ENCODE measurements at places on chromosomes 1 and 21.
A peak's percentile ranks its signal among the peaks of the same experiment; 100 is the strongest.

- DNase-seq = no peak
These were observed 27.1 kb upstream of the TGFBR3 start for GRCh38 chr1:91913018-91913417.

- DNase-seq = no peak
These were observed 5.1 kb downstream of the ST6GALNAC3 start for GRCh38 chr1:76079475-76080227.

DNA sequence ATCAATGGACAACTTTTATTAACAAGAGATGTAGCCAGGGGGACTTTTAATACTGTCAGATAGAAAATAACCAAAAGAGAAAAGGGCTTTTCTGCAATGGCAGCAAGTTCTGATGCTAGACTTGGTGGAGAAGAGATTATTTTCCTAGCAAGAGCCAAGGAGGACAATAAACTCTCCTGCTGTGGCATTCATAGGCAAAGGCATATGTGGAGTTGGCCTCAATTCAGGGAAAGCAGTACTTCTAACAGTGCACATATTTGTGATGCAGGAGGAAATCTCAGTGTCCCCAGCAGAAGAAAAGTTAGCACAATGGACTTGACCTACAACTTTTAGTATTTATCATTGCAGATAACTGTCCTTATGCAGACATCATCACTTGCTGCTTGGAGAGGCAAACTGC is 75.1 kb upstream of the GRIK1 start:
- DNase-seq = no peak

DNA sequence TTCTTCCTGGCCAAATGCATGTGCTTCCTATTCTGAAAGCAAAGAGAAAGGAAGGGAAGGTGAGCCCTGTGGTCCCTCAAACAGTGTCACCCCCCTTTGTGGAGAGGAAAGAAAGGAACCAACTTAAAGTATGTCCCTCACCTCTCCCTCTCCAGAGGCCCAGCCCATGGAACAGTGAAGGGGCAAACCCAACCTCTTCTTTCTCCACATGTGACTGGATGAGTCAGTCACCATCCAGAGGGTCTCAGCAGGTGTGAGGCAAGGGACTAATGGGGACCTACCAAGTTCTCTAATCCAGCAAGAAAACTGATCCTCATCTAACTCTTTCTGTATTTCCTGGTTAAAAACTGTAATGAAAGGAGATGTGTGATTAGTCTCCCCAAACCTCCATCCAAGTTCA is 145.7 kb downstream of the EDEM3 start:
- no peak for DNase-seq

- DNase-seq = no peak
These were observed 20.4 kb upstream of the LBR start for GRCh38 chr1:225448146-225448805.

GRCh38 chr21:34531399-34531798 is 19.4 kb upstream of the KCNE1 start:
- no peak for DNase-seq

DNA sequence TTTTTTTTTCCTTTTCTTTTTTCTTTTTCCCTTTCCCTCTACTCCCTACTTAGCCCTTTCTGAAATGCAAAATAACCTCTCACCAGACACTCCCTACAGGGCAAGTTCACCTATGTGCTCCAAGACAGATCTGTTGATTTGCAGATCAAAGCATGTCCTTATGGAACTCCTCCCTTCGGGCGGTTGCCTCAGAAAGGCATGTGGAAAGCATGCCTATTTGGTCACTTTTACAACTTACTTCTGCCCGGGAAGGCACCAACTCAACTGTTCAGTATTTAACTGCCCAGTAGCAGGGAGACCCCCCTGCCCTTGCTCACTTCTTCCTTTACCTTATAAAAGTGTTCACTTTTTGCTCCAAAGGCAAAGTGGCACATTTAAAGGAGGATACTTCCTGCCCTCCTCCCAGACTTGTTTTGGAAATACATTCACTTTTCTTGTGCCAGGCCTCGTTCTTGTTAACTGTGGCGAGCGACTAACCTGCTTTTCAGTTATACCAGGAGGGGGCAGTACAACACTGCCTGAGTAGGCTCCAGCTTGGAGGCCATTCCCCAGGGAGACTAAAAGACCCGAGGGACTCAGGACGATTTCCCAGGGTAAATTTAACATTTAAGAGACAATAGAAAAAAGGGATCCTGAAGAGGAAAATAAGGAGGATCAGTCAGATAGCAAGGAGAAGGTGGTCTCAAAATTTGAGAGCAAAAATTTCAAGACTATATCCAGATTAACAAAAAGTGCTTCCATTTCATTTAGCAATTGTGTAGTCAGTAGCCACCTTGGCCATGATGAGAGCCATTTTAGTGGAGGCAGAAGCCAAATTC is 12.3 kb upstream of the SLAMF7 start:
- DNase-seq = peak; percentile 61

DNA sequence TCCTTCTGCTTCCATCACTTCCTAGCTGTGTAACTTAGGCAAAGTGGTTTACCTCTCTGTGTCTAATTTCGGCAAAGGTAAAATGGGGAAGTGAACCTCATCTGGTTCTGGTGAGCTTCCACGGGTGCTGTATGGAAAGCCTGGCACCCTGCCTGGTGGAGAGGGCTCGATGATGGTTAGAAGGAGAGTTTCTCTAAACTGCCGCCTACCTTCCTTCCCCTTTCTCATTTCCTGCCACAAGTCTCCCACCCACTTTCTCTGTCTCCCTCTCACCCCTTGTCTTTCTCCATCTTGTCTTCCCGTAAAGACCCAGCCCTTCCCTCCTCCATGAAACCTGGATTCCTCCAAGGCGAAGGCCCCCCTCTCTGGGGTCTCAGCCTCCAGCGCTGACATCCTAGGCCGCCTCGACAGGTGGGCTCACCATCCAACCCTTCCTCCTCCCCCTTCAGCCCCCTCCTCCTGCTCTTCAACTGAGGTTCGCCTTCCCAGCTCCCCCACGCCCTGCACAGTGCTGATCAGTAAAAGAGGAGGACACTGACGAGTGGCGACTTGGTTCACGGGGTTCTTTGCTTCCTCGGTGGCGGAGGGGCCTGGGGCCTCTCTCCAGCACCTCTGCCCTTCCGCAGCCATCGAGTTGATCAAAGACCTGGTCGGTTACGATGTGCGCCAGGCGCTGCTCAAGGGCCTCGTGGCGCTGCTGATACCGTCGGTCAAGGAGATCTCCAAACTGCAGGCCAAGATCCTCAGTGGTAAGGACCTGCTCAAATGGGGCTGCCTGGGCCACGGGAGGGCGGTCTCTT is 7.3 kb downstream of the RNU5D-1 start:
- no peak for DNase-seq

- peak; percentile 21 for DNase-seq
These were observed 13.3 kb downstream of the TGFBR3 start for GRCh38 chr1:91872559-91873081.

- peak; percentile 80 for DNase-seq
These were observed 71.0 kb upstream of the CSF3R start for GRCh38 chr1:36553591-36554322.

GRCh38 chr1:36625253-36625934 is 142.7 kb upstream of the CSF3R start:
- DNase-seq = no peak

DNA sequence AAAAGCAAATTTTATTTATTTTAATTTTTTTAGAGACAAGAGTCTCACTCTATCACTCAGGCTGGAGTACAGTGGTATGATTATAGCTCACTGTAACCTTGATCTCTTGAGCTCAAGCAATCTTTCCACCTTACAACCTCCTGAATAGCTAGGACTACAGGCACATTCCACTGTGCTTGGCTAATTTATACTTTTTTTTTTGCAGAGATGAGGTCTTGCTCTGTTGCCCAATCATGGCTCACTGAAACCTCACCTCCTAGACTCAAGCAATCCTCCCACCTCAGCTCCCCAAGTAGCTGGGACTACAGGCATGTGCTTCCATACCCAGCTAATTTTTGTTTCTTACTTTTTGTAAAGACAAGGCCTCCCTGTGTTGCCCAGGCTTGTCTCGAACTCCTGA is 49.5 kb downstream of the DR1 start:
- DNase-seq = no peak

DNA sequence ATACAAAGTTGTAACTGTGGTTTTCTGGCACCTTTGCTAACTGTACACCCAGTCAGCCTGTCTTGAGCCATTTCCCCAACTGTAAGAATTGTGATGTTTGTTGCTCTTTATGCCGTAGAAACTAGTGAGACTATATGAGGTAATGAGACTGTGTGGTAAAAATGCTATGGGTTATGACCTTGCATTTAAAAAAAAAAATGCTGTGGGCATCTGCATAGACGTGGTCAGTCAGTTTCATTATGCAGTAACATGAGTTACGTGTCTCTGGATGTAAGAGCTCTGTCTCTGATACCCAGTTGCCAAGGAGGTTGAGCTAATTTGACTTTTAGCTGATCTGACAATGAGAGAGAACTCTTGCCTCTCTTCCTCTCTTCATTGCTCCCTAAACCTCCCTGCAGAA is 80.6 kb upstream of the LAMC2 start:
- no peak for DNase-seq

GRCh38 chr1:117985239-117985638 is 55.7 kb downstream of the WDR3 start:
- DNase-seq = no peak

- DNase-seq = no peak
These were observed 44.3 kb upstream of the TACSTD2 start for GRCh38 chr1:58621391-58621790.

- DNase-seq = peak; percentile 35
These were observed 61.2 kb downstream of the CACHD1 start for GRCh38 chr1:64530969-64531692.

DNA sequence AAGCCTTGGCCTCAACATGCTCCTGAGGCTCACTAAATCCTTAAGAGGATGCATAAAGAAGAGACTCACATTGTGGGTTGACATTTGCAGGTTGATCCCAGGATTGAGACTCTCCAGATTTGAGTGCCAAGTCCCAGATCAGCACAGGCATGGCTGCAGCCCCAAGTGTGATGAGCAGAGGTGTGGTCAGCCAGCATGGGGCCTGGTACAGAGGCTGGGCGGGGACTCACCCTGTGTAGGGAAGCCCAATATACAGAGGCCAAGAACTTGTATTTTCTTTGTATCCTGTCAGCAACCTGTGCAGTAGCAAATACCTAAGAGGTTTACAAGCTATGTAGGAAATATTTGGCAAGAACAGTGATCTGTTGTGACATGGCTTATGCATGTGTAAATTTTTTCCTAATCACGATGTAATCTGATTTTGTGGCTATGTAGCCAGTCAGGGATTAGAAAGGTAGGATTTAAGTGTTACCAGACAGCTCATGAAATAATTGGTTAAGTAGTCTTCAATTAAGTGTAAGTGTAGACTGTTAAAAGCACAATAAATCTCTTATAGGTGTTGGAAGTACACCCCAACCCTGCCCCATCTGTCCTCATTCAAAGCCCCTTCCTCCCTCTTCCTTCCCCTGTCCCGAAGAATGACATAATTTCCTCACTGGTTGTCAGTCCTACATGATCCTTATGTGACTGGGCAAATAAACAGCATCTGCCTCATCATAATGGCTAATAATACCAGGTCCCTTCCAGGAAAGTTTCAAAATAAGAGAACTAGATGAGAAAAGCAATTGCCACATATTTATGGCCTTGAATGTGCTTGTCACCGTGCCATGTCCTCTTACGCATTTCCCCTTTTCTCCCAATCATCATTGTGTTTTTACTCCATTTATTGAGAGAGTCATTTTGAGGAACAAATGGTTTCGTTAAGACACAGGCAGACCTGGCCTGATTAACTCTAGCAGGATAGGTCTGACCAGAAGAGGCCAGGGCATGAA is 120.9 kb downstream of the HLX start:
- no peak for DNase-seq

DNA sequence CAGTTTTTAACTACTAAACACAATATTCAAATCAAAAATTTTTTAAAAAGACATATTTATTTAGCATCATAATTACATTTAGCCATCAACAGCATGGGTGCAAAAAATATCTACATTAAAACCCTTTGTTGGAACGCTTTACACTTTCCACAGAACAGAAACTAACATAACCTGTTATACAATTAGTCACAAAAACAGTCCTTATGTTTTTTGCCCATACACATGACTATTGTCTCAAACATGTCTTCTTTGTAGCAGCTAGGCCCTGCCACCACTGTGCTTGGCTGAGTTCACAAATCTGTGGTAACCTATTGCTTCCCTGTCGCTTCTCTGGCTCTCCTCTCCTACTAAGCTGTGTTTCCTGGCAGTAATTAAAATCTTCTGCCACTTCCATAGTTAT is 1350.0 kb upstream of the ADGRL2 start:
- no peak for DNase-seq

GRCh38 chr1:65959896-65960567 is 167.3 kb downstream of the PDE4B start:
- DNase-seq = no peak

DNA sequence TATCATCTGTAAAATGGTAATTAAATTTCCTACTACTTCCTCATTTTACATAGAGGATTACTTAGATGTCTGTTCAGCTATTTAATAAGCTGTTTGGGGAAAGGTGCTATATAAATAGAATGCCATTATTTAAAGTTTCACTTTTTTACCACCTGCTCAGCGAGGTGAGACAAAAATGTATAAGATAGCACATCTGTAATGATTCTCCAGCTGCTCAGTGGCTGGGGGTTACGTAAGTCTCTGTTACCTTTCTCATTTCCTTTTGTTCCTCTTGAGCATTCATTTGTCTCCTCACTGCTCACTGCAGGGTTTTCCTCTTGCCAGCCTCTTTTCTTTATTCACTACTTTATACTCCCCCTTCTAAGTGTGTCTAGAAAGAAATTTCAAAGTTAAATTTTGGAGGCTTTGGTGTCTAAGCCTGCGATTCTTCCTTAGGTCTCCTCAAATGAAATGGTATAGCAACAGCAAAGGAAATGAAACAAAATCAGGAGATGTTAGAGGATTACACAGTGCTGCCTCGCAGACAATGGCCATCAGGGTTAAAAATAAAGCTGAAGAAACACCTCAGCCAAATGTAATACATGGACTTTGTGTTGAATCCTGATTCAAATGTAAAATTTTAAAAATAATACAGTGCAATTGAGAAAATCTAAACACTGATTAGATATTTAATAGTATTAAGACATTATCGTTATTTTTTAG is 6.8 kb downstream of the RGS8 start:
- DNase-seq = no peak

GRCh38 chr1:25748531-25749205 is 51.3 kb upstream of the SELENON start:
- no peak for DNase-seq

- DNase-seq = no peak
These were observed 141.5 kb downstream of the KAZN start for GRCh38 chr1:14740016-14740415.
